ENCODE measurements at places on chromosomes 4 and X.

GRCh38 chr4:175988511-175988910 lies 77.1 kb upstream of the WDR17 start:
- DNase-seq, result no peak

- DNase-seq, result no peak
Observed at GRCh38 chr4:145937971-145938611, 532 bp downstream of the ZNF827 start.

DNA sequence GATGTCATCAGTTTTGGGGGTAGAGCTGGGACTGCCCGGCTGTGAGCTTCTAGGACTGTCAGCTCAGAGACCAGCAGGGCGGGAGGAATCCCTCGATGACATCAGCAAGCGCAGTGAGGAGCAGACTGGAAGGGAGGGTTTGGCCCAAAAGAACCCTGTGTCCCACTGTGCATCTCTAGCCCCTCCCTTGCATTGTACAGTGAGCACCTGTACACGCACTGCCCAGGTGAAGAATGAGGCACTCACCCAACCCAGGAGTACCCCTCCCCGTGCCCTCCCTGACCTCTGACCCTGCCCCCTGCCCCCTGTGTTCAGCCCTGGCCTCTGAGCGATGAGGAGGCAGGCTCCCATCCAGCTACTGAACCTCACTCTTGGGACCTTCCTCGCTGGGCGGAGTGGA lies 92.9 kb downstream of the HMX1 start:
- no peak for DNase-seq

DNA sequence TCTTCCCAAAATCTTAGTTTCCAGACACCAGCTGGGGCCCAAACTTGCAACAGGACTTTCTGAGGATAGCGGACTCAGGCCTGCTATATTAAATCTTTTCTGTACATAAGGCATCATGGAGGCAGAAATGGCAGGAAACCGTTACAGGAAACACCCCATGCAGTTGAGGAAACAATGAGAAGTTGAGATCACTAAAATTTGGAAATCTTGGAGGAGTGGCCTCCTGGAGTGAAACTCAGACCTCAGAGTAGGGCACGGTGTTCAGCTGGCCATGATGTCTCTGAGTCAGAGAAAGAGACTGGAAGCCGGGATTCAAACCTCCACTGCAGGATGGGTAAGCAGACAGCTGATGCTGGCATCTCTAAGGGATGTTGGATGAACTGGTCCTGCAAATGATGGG lies 372.6 kb upstream of the CTSO start:
- DNase-seq, result no peak
